Lower lobe of right lung (tissue), 2 donors: ENCODE measurements at places on chromosomes 13 and 19.

GRCh38 chr19:17671906-17672305 lies 16.2 kb downstream of the UNC13A start:
- no peak for DNase-seq
- no peaks in the 10 kb centered on the region for H3K4me1 ChIP-seq
- no peak overlapping the region for H3K27ac ChIP-seq

- H3K36me3 ChIP-seq: peaks cover 13% of the 10 kb centered on the region
- H3K27ac ChIP-seq: peak overlapping the region; percentile 97
- H3K4me3 ChIP-seq: peak overlapping the region; percentile 97
- peaks cover 22% of the 10 kb centered on the region for H3K4me1 ChIP-seq
Measured at GRCh38 chr13:20901668-20902437, 693 bp downstream of the XPO4 start.

- peak; percentile 69 for DNase-seq
- H3K36me3 ChIP-seq: peaks cover 12% of the 10 kb centered on the region
- H3K27ac ChIP-seq: peak overlapping the region; percentile 89
- H3K4me1 ChIP-seq: peaks cover 38% of the 10 kb centered on the region
- H3K27me3 ChIP-seq: no peaks in the 10 kb centered on the region
Measured at GRCh38 chr19:2475018-2475701, 767 bp upstream of the GADD45B start.

- no peak overlapping the region for H3K27ac ChIP-seq
- DNase-seq: peak; percentile 42
- H3K4me3 ChIP-seq: no peak overlapping the region
- H3K4me1 ChIP-seq: no peaks in the 10 kb centered on the region
- H3K36me3 ChIP-seq: peaks cover 51% of the 10 kb centered on the region
Measured at GRCh38 chr13:114010401-114011101, 36.7 kb upstream of the C13orf46 start.

DNA sequence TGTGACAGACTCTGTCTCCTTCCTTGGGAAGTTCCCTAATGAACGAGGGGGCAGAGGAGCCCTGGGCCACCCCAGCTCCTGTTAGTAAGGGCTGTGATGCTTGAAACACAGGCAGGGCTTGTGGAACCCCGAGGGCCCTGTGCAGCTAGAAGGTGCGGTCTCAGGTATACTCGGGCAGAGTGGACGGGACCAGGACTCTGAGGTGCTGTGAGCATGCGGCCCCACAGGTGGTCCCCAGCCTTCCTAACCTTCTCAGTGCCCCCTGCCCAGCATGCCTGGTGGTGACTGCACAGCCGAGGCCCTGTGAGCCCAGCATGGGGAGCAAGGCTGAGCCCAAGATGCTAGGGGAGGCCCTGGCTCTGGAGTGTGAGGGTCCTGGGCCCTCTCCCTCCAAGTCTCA lies 4.0 kb upstream of the SIGLEC8 start:
- H3K36me3 ChIP-seq: no peaks in the 10 kb centered on the region
- DNase-seq: no peak
- H3K4me3 ChIP-seq: no peak overlapping the region
- no peaks in the 10 kb centered on the region for H3K4me1 ChIP-seq
- H3K27me3 ChIP-seq: peaks cover 27% of the 10 kb centered on the region
- H3K27ac ChIP-seq: no peak overlapping the region

DNA sequence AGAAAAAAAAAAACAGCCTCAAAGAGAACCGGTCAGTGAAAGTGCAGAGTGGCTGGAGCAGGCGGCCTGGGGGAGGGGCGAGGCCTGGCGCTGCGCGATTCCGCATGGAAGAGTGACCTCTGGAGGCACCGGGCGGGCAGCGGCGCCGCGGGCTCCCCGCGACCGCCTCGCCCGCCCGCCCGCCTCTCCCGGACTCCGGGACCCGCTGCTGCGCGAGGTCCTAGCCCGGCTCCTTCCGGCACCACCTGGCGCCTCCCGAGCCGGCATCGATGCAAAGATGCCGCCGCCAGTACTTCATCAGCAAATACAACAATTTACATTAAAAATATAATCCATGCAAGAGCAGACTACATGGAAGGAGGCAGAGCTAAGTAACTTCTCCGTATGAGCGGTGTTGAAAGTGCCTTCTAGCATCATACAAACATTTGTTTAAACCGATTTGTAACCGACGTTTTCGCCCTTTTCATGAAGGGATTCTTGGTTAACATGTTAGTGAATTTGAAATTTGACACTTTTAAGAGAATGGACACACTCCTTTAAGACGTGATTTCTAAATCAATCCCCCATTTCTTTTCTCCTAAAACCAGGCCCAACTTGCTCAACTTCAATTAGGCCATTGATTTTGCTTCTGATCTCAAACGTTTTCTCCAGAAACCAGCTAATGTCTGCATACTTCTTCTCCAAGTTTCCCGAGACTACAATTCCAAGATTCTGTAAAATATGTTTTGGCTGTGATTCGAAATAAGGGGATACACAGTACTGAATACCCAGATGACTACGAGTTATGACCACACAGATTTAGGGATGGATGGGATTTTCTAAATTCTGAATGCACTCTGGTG lies 2.1 kb downstream of the EFNB2 start:
- H3K27me3 ChIP-seq: peaks cover 6% of the 10 kb centered on the region
- peaks cover 43% of the 10 kb centered on the region for H3K4me1 ChIP-seq
- no peaks in the 10 kb centered on the region for H3K36me3 ChIP-seq
- H3K27ac ChIP-seq: peak overlapping the region; percentile 80
- peak overlapping the region; percentile 88 for H3K4me3 ChIP-seq
- DNase-seq: peak; percentile 89

GRCh38 chr13:73293913-73294523 lies 235.2 kb downstream of the KLF5 start:
- no peak for DNase-seq
- no peaks in the 10 kb centered on the region for H3K27me3 ChIP-seq
- no peaks in the 10 kb centered on the region for H3K4me1 ChIP-seq
- no peak overlapping the region for H3K4me3 ChIP-seq

DNA sequence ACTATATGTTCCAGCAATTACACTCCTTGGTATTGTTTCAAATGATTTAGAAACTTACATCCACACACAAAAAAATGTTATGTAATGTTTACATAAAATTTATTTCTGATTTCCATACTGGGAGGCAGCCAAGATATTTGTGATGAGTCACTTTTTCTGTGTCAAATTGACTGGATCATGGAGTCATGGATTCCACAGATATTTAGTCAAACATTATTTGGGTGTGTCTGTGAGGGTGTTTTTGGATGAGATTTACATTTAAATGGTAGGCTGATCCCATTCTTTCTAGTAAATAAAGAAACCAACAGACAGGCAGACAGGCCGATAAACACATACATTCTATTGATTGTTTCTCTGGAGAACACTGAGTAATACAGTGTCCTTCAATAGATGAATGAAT lies 562.8 kb downstream of the SLITRK6 start:
- H3K27me3 ChIP-seq: no peaks in the 10 kb centered on the region
- no peak overlapping the region for H3K4me3 ChIP-seq
- H3K4me1 ChIP-seq: no peaks in the 10 kb centered on the region
- H3K36me3 ChIP-seq: no peaks in the 10 kb centered on the region

DNA sequence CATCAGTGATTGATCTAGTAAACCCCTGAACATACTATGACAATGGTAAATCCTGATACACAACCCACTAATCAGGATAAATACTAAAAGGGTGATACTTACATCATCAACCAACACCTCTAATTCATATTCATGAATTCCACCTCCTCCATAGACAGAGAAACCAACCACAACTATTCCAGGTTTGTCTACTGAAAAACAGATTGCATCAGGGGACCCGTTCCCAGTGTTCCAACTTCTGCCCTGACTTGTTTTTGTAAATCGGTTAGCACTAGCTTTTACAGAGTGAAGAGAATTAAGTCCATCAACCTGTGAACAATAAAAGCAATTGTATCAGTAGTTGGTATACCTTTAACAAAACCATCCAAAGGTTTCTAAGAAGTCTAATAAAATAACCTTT lies 149.2 kb downstream of the MYCBP2 start:
- H3K36me3 ChIP-seq: peaks cover 90% of the 10 kb centered on the region
- no peaks in the 10 kb centered on the region for H3K4me1 ChIP-seq
- no peaks in the 10 kb centered on the region for H3K27me3 ChIP-seq

- H3K36me3 ChIP-seq: no peaks in the 10 kb centered on the region
- no peak for DNase-seq
- peak overlapping the region; percentile 27 for H3K27ac ChIP-seq
- H3K4me1 ChIP-seq: peaks cover 94% of the 10 kb centered on the region
Measured at GRCh38 chr13:97238883-97239282, 16.8 kb downstream of the MBNL2 start.

- peak overlapping the region; percentile 79 for H3K27ac ChIP-seq
- H3K4me3 ChIP-seq: peak overlapping the region; percentile 98
- H3K27me3 ChIP-seq: no peaks in the 10 kb centered on the region
- no peaks in the 10 kb centered on the region for H3K36me3 ChIP-seq
- DNase-seq: no peak
Measured at GRCh38 chr13:100089465-100090032, 656 bp downstream of the PCCA start.

DNA sequence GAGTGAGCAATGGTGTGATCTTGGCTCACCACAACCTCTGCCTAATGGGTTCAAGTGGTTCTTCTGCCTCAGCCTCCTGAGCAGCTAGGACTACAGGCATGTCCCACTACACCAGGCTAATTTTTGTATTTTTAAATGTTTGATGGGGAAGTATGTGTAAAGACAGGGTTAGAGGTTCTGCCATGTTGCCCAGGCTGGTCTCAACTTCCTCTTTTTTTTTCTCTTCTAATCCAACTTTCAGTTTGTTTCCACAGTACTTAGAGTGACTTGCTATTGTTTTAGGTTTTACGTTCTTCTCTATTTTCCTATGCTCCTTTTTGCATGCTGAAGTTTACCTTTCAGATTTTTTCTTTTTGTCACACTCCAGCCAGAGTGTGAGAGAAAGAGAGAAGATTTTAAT lies 1433.0 kb downstream of the UQCRFS1 start:
- no peaks in the 10 kb centered on the region for H3K27me3 ChIP-seq
- H3K4me1 ChIP-seq: no peaks in the 10 kb centered on the region
- no peak overlapping the region for H3K4me3 ChIP-seq
- no peaks in the 10 kb centered on the region for H3K36me3 ChIP-seq
- DNase-seq: no peak
- no peak overlapping the region for H3K27ac ChIP-seq

DNA sequence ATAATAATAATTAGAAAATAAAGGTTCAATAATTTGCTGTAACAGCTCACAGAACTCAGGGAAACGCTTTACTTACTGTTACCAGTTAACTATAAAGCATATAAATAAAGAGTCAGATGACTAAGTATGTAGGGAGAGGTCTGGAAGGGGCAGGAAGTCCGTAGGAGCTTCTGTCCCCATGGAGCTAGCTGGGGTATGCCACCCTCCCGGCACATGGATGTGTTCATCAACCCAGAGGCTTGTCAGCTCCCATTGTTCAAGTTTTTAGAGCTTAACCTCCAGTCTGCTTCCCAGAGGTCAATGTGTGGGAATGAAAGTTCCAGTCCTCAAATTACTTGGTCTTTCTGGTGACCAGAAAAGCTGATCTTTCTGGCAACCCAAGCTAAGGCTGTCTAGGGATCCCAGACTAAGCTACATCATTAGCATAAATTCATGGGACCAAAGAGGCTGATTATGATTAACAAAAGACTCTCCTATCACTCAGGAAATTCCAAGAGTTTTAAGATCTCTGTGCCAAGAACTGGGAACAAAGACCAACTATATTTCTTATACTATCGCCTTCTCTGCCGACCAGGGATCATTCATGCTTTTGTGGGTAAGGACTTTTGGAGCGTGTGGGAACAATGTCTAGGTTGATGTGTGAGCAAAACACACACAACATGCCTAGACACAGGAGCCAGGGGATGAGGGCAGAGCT lies 31.7 kb upstream of the ZNF507 start:
- no peak for DNase-seq
- H3K4me3 ChIP-seq: no peak overlapping the region
- no peak overlapping the region for H3K27ac ChIP-seq
- H3K27me3 ChIP-seq: peaks cover 33% of the 10 kb centered on the region

GRCh38 chr19:56823956-56824355 lies 16.6 kb downstream of the PEG3 start:
- no peaks in the 10 kb centered on the region for H3K27me3 ChIP-seq
- H3K4me3 ChIP-seq: no peak overlapping the region
- H3K27ac ChIP-seq: no peak overlapping the region
- no peaks in the 10 kb centered on the region for H3K4me1 ChIP-seq

GRCh38 chr13:78393286-78394142 lies 209.8 kb downstream of the POU4F1 start:
- no peaks in the 10 kb centered on the region for H3K27me3 ChIP-seq
- DNase-seq: no peak
- no peaks in the 10 kb centered on the region for H3K4me1 ChIP-seq
- no peak overlapping the region for H3K27ac ChIP-seq
- H3K36me3 ChIP-seq: no peaks in the 10 kb centered on the region

DNA sequence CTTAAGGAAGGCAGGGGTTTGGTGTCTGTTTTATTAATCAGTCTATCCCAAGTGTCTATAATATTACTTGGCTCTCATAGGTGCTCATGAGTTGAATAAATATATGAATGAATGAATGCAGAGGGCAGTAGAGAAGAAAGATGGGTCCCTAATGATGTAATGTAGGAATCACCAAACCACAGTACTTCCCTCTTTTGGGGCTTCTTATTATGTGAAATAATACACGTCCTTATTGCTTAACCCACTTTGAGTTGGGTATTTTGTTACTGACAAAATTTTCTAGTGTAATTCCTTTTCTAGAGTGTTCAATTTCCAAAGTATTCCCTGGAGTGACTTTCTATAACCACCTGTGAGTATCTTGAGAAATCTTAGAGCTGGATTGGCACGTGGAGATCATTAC lies 13.2 kb downstream of the KLK5 start:
- no peaks in the 10 kb centered on the region for H3K36me3 ChIP-seq
- H3K27me3 ChIP-seq: no peaks in the 10 kb centered on the region
- no peak for DNase-seq

DNA sequence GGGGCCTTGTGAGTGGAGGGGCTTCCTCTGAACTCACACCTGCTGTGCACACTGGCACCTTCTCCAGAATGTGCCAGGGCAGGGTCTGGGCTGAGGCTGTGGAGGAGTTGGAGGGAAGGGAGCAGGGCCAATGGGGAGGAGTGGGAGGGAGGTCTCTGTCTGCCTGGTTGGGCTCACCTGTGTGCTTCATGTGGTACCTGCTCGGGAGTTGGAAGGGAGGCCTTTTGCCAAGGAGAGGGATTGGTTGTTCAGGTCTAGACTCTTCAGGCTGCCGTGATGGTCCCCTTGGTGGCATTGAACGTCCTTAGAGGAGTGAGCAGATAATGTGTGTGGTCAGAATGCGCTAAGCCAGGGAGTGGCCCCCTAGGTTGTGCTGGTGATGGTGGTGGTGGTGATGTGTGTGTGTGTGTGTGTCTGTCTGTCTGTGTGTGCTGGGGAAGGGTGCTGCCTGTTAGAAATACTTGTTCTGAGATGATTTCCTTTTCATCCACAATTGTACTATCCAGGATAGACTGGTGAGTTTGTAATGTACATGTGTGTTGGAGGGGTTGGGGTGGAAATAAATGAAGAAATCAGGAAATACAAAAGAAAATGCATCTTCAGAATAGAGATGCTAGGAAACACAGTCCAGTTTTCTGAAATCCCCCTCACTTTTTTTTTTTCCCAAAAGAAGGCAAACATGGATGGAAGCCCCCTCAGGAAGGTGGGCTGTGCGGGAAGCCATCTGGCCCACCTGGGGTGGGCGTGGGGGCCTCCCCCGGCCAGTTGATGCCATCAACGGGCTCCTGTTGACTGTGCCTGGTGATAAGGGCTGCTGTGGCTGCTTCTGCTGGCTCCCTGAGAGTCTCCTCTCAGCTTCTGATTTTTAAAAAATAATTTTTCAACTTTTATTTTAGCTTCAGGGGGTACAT lies 140.5 kb upstream of the ZNF536 start:
- H3K36me3 ChIP-seq: no peaks in the 10 kb centered on the region
- no peak for DNase-seq
